ENCODE measurements at places on chromosomes 1 and 21.

GRCh38 chr1:89705901-89706699 is 73.2 kb downstream of the LRRC8C start:
- no peak for DNase-seq

DNA sequence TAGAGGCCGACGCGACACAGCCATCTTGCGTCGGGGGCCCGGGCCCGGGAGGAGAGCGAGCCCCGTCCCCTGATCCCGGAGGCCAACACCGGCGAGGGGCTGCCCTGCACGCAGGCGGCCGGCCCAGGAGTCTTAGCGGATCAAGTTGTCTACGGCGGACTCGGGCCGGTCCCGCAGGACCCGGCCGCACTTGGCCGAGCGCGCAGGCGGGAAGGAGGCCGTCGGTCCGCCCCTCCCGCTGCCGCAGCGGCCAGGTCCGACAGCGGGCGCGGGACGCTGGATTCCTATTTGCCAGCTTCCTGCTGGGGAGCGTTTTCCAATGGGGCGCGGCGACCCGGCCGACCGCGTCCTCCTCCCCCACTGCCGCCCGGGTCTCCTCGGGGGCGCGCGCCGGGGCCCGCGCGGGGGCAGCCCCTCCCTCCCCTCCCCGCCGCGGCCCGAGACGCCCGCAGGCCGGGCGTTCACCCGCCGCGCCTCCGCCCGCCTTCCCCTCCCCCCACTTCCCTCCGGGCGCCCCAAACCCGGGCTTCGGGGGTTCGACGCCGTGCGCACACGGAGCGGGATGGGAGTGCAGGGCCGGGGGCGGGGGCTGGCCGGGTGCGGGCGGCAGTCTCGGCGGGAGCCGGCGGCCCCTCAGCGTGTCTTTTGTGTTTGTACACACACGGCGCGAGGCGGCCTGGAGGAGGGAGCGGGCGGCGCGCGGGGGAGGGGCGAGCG is 517 bp upstream of the H3-3A start:
- peak; percentile 50 for DNase-seq

DNA sequence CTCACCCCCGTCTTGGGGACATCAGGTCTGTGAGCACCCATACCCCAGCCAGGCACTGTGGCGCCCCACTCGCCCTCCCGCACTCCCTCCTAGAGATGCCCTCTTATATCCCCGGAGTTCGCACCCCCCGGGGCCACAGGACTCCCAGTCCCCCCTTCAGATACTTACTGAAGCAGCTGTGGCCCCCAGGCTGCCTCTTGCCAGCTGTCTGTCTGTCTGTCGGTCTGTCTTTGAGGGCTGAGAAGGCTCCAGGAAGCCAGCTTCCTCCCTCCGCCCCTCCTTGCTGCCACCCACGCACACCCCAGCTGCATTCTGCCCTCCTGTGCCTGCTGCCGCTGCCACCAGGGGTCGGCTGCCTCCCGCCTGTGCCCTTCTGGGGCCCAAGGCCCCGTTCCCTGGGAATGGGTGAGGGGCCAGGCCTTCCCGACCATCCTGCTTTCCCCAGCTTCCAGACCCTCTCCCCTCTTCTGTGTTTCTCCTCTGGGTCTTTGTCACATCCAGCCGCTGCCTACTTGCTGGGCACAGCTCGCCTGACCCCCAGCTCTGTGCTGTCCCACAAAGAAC is at the start of gene PTPN7:
Gene PTPN7 (minus strand): TSS at position 226 of the 564 bp plus-strand sequence. CDS start 1,200 bp downstream, outside the sequence.
- DNase-seq: peak; percentile 82

DNA sequence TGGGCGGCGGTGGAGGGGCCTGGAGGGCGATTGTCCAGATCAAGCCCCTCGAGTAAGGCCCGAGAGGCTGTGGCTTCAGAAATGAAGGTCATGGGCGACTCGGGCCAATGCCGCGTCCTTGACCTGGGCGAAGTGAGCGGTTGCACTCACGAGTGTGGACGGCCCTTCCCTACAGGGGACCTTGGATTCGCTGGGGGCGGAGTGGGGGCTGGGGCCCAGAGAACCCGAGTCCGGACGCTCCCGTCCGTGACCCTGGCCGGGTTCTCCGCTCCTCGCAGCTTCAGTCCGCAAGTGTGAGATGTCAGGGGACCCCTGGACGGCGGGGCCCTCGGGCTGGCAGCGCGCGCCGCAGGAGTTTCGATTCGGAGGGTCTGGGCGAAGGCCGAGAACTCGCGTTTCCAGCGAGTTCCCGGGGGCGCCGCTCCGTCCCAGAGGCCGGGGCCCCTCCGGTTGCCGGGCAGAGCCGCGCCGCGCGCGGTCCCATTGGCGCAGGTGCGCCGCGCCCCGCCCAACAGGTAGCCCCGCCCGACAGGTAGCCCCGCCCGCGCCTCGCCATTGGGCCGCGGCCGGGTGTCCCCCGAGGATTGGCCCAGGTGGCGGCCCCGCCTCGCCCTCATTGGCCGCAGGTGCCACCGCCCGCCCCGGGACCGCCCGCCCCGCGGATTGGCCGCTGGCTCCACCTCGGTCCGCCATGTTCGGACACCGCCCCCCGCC is at the start of gene PRKCZ:
Gene PRKCZ (plus strand): TSS at position 694 of the 714 bp plus-strand sequence. CDS start 220 bp downstream, outside the sequence.
- peak; percentile 95 for DNase-seq

GRCh38 chr1:202046227-202046626 is 35.8 kb downstream of the ELF3 start:
- DNase-seq: no peak

DNA sequence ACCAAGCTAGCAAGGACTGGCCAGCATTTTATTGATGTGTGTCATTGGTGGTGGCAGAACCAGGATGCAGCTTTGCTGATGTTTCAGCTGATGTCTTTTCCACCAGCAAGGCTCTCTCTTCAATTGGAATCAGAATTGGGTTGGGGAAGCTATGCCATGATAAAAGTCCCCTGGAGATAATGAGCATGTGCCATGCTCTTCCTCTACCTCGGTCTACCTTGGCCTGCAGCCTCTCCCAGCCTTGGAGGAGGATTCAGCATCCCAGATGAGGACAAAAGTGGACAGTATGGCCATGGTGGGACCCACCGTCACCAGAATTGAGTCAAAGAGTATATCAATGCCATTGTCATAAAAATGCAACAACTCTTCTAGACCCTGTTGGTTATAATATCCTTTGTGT is 8.6 kb downstream of the AVPR1B start:
- no peak for DNase-seq

DNA sequence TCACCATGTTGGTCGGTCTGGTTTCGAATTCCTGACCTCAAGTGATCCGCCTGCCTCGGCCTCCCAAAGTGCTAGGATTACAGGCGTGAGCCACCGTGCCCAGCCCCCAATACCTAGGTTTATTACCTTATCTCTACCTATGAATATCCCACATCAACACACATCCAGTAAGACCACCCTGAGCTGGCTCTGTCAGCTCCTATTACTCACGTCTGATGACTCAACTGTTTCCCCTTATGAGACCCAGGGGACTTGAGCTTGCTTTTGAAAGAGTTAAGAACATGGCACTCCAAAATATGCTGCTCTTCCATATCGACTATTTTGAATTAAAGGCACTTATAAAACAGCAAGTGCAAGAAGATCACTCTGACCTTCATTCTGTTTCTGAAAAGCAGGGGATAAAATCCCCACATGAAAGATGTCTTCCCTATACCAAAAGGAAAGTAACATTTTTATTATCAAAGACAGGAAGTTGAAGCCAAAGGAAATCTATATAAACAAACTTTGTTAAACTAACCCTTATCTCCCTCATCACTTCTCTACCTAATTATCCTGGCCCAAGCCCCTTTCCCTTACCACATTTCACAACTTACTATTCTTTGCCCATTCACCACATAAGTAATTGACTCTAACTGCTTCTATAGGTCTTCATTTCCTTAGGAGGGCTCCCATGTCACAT is 41.3 kb upstream of the OSBPL9 start:
- DNase-seq: no peak

DNA sequence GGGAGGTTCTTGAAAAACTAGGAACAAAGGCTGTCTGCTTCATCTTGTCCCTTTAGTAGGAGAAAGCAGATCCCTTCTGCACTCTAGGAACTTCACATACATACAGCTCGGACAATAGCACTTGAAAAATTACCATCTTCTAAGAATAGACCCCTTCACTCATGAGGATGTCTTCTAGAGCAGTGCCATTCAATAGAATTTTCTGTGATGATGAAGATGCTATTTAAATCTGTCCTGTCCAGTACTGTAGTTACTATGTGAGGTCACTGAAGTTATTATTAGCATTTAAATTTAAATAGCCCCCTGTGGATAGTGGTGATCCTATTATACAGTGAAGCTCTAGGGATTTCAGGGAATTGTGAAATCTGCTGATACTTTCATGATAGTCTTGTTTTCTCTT is 46.4 kb upstream of the RAB3GAP2 start:
- DNase-seq: no peak

GRCh38 chr1:118767971-118768370 is 220.2 kb downstream of the TBX15 start:
- DNase-seq: no peak

DNA sequence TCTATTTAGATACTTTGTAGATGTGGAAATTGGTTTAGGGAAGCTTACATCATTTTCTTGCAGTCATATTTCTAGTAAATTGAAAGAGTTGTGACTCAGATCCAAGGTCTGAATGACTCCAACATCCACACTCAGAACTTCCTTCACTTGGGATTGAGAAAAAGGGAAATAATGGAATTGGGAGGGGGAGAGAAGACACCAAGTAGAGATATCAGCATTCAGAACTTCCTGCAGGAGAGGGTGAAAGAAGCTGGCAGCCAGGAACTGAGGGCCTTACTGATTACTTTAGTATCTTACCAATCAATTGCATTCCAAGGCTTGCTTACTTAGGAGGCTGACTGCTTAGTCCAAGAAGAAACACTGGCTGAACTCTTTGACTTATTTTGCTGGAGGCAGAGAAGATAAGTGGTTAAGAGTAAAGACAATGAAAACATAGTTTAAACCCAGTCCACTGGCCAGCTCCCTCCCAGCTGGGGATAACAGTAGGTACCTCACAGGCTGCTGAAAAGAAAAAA is 21.7 kb downstream of the APP start:
- no peak for DNase-seq

- no peak for DNase-seq
These were observed 21.3 kb downstream of the DUSP10 start for GRCh38 chr1:221720545-221720944.

- no peak for DNase-seq
These were observed 2.2 kb downstream of the LAD1 start for GRCh38 chr1:201396861-201397464.

Data from CD4-positive, alpha-beta T cell treated with Interleukin-21 for 1 hour (primary cell).